ENCODE measurements at places on chromosomes 16 and 17.

DNA sequence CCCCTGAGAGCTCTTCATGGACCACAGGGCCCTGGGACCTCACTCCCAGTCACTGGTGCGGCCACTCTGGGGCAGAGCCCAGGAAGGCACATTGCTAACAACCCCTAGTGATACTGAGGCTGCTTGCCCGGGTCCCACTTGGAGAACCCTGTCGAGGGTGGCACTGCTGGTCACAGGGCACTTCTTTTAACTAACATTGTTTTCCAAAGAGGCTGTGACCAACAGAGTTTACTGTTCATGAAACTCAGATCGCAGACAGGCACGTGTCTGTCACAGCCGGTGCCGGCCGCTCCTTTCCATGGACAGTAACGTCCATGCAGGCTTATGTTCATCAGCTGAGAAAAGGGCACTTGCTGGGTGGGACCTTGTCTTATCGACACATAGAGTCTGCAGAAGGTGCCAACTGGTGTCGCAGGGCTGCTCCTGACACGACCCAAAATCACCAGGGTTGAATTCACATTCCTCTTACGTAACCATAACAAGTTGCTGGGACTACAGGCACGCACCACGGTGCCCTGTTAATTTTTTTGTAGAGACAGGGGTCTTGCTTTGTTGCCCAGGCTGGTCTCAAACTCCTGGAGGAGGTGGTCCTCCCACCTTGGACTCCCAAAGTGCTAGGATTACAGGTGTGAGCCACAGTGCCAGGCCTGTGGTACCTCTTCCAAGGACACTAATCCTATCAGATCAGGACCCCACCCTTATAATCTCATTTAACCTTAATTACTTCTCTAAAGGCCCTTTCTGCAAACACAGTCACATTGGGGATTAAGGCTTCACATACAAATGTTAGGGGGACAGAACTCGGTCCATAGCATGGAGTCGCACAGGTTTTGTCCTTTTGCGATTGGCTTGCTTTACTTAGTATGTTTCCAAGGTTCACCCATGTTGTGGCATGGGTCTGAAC is 1.2 kb upstream of the ZC3H18 start:
- DNase-seq, result no peak

GRCh38 chr17:82388922-82389283 is 17.3 kb downstream of the UTS2R start:
- no peak for DNase-seq

GRCh38 chr16:22887445-22887844 is 73.5 kb downstream of the HS3ST2 start:
- DNase-seq, result no peak

- no peak for DNase-seq
These were observed at the start of gene ABCA8 for GRCh38 chr17:68955181-68955841. Gene ABCA8, minus strand, starts transcription at chr17:68955392. Its CDS starts 13,358 bp downstream, at chr17:68942034.

- no peak for DNase-seq
These were observed 201.7 kb upstream of the NLRP1 start for GRCh38 chr17:5785867-5786509.

DNA sequence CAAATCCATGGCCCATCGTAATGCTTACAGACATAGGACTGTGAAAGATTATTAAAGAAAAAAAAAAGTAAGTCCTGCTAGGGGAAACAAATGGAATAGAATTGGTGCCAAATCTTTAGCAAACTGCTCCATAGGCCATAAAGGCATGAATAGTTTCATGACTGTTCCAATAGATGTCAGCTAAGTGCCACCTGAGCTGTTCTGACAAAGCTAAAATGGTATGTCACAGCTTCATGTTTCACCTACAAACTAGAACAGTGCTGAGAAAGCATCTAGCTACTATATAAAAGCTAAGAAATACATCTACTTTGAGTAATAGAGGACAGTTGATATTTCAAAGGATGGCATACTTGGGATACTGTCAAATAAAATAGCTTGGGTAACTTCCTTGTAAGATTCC is 771.6 kb upstream of the CA10 start:
- no peak for DNase-seq

DNA sequence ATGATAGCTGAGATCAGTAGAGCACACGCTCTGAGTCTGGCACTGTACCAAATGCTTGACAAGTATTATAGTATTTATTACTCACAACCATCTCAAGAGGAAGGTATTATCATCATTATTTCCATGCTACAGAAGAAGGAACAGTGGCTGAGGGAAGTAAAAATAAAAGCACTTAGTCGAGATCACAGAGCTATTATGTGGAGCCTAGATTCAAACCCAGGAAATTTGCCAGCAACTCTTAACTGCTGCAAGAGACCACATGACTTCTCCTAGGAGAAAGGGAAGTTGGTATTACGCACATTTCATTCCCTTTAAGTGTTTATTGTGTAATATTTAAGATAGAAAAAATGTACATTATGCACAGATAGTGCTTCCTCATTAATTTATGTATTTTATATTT is 1.0 kb upstream of the RHOT1 start:
- no peak for DNase-seq

DNA sequence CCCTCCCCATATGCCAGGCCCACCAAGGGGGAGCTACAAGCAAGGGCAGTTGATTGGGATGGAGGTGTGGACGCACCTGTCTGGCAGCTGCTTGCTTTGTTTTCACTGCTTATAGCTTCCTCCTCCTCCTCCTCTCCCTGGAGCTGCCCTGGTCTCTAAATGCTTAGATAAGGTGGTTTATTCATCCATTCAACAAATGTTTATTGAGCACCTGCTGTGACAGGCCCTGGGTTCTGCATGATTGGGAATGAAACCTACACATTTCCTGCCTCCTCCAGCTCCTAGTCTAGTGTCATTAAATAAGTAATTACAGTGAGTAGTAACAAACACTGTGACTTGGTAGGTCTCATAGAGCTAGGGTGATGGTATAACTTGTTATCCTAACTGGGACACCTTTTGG is 17.4 kb upstream of the MAP3K14 start:
- DNase-seq, result no peak

DNA sequence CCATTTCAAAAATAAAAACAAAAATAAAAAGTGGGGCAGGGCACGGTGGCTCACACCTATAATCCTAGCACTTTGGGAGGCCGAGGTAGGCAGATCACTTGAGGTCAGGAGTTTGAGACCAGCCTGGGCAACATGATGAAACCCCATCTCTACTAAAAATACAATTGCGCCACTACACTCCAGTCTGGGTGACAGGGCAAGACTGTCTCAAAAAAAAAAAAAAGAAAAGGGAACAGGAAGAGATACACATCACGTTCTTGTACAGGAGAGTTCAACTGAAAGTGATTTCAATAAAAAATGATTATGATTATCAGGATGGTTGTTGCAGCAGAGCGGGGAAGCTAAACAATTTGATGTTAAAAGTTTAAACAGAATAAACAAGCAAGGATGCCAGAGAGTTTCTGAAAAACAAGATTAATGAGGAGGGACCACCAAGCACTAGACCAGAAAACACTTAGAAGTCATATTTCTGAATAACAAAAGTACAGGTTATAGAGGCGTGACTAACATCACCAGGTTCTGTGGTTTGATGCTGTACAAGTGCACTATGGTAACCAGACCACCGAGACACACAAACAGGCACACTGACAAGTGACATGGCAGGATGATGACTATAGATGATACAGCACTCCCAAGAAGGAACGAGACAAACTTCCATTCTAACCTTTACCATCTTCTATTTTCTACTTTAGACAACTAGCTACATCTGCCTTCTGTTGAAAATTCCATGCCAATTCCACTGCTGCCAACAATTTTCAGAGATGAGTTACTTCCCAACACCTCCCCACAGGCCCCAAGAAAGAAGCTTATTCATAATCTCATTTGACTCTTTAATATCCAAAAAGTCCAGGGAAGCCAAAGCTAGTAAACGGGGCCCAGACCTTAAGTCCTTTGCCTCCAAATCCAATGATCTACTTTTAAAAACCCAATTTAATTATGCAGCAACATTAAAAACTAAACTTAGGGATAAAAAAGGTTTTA is 11.8 kb downstream of the DNAJA2 start:
- DNase-seq, result no peak

- no peak for DNase-seq
These were observed 6.3 kb downstream of the TNS4 start for GRCh38 chr17:40495140-40495539.

DNA sequence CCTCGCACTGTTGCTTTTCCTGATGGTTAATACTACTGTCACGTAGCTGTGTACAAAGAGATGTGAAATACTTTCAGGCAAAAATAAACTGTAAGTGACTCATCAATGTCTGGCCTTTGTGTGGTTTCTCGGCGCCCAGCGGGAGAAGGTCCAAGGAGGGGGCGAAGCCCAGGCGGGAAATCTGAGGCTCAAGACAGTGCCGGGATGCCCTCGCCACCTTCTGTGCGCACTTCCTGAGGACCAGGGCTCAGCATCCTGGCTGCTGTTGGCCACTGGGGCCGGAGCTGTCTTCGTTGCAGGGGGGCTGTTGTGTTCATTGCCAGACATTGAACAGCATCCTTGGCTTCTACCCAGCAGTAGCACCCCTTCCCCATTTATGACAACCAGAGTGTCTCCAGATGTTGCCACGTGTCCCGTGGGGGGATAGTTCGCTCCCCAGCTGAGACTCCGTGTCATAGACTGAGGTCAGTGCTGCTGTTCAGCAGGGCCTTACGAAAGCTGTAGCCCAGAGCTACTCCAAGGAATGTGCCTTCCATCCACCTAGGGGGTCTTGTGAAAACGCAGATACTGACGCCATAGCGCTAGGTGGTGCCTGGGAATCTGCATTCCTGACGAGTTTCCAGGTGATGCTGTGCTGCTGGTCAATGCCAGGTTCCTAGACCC is 67.3 kb upstream of the PLCG2 start:
- DNase-seq, result no peak

DNA sequence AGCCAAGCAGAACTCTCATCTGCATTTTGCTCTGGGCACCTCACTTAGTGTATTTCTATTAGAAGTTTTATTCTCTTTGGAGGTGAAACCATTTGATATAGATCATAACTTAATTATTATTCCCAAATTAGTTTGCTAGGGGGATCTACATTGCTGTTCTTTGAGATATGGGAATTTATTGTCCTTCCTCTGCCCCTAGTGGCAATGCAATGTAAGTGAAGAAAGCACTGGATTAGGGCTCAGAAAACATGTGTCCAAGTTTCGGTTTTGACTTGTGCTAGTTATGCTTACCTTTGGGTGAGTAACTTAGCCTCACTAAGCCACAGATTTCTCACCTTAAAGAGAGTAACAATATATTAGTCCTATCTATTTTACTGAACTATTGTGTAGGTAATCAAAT is 2.9 kb downstream of the KRT39 start:
- no peak for DNase-seq

DNA sequence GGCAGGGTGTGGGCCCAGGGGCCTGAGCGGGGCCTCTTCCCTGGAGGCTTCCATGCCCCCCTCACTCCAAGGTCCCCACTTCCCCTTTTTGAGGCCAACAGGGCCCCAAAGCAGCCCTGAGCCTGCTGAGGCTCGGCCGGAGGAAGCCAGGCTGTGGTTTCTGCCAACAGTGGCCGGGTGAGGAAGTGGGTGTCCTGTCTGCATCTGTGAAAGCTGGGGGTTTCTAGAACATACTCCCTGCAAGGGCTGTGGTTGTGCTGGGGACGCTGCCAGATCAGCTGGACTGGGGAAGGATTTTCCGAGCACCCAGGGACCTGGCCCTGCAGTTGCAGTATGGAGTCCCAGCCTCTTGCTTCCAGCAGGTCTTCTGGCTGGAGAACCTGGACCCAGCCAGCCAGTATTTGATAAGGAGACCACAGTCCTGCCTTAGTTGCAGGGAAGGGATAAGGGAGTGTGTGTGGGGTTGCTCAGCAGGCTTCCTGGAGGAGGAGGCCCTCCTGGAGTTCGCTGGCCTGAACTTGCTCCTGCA is 15.7 kb downstream of the ADCY7 start:
- peak; percentile 41 for DNase-seq

- no peak for DNase-seq
These were observed 184.9 kb downstream of the MSI2 start for GRCh38 chr17:57441270-57441600.

GRCh38 chr16:67311607-67312488 is 14.7 kb downstream of the KCTD19 start:
- DNase-seq, result no peak

DNA sequence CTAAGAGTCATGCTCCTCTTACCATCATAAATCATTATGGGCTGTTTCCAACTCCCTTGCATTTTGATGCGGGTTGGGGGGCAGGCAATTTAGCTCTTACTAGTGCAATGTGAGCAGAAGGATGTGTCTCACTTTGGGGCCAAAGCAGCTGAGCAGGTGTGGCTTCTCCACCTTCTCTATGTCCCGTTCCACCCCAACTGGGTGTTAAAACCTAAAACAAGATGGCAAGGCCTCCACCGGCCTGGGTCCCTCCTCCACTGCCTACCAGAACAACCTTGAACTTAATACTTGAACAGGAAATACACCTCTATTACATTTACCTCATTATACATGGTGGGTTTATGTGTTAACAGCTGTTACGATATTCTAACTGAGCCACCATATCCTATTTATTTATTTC is 52.8 kb downstream of the TOX3 start:
- DNase-seq, result no peak

DNA sequence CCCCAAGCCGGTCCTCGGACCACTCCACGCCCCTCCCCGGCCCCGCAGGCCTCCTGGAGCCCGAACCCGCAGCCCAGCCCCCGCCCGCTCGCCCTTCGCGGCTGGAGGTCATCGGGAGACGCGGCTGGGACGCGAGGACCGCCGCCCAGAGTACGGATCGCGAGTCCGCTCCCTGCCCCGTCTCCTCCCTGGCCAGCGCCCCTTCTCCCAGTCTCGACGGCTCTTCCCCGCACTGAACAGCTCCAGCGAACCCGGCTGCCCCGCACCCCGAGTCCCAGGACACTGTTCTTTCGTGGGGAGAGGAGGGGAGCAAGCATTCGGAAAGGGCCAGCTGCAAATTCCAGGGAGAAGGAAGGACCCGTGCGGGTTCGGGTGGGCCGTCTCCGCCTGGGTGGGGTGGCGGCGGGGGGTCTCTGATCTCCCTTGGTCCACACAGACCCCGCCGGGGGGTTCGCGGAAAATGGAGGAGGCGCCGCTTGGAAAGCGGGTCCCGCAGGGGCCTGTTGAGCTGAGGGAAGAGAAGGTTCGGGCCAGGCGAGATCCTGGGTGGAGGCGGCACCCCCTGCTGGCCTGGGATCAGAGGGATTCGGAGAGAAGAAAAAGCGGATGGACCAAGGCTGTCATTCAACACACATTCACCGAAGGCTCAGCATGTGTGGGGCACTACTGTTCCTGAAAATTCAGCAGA is 632 bp upstream of the RTN4RL1 start:
- no peak for DNase-seq

GRCh38 chr16:29990883-29991570 is 4.4 kb downstream of the HIRIP3 start:
- DNase-seq, result no peak

GRCh38 chr16:67736858-67737257 is 17.7 kb upstream of the GFOD2 start:
- DNase-seq, result no peak

GRCh38 chr17:44830359-44831288 is 537 bp upstream of the GJC1 start:
- DNase-seq, result no peak

- DNase-seq, result no peak
These were observed 235.2 kb upstream of the TNRC6C start for GRCh38 chr17:77723071-77723908.

DNA sequence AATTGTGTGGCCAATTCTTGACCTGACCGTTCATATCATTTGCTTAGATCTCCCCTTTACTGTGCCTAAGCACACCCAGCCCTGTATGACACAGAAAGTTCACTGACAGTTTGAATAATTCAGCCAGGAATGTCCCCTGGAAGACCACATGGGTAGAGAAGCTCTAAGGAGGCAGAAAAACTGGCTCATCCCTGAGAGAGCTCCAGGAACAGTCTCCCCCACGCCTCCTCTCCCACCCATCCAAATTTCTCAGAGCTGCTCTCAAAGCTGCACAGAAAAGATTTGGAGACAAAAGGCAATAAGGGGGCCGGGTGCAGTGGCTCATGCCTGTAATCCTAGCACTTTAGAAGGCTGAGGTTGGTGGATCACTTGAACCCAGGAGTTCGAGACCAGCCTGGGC is 11.2 kb downstream of the PRAC1 start:
- DNase-seq, result no peak

Data from stimulated activated CD8-positive, alpha-beta memory T cell treated with anti-CD3 and anti-CD28 coated beads, Interleukin-4, amount 100 ng/mL, for 1 hour (primary cell).